ENCODE measurements at places on chromosomes 11 and 22. TPM values are rescaled to one million over a fixed set of nuclear protein-coding genes. Genes with fewer than 3 reads are reported as not detected.

Gene SLC17A6
- total RNA-seq = not detected

Gene SYNGR1
- total RNA-seq = 0.72 TPM

Gene ENTHD1
- not detected for total RNA-seq

Gene HMGXB4
- 13.9 TPM for total RNA-seq

Gene MIOX
- total RNA-seq = not detected

Gene CD248
- 1.1 TPM for total RNA-seq

Gene SMTN
- total RNA-seq = 121 TPM

Gene RPLP2
- total RNA-seq = 358 TPM

Gene SNAP29
- total RNA-seq = 5.5 TPM

Gene P4HA3
- 17.9 TPM for total RNA-seq

Gene BRD1
- total RNA-seq = 20.6 TPM

Gene LARGE2
- under 0.01 TPM for total RNA-seq

All from endothelial cell of coronary artery (primary cell).